ENCODE measurements at places on chromosomes 1 and 21.

GRCh38 chr21:14229399-14229798 lies 13.4 kb downstream of the RBM11 start:
- H3K4me1 ChIP-seq, result no peaks in the 10 kb centered on the region
- no peaks in the 10 kb centered on the region for H3K27me3 ChIP-seq
- no peak for DNase-seq

GRCh38 chr1:169588785-169589485 lies 2.7 kb upstream of the F5 start:
- H3K4me1 ChIP-seq, result no peaks in the 10 kb centered on the region
- H3K27me3 ChIP-seq, result no peaks in the 10 kb centered on the region
- no peaks in the 10 kb centered on the region for H3K36me3 ChIP-seq
- no peak for DNase-seq
- no peak overlapping the region for H3K4me3 ChIP-seq

DNA sequence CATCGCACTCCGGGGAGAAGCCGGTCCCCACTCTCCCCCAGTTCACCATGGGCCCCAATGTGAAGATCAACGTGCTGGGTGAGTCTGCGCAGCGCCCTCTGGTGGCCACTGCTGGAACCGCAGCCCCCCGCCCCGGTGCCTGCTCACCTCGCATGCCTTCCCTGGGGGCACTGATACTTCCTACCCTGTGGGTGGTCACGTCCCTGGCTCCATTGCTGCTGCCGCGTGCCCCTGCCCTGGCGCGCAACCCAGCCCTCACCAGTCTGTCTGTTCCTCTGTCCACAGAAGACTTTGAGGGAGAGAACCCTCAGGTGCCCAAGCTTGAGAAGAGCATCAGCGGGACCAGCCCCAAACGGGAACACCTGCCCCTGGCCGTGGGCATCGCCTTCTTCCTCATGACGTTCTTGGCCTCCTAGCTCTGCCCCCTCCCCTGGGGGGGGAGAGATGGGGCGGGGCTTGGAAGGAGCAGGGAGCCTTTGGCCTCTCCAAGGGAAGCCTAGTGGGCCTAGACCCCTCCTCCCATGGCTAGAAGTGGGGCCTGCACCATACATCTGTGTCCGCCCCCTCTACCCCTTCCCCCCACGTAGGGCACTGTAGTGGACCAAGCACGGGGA lies 7.6 kb downstream of the EFNA3 start:
- peak; percentile 79 for DNase-seq
- H3K27me3 ChIP-seq, result peaks cover 23% of the 10 kb centered on the region
- peak overlapping the region; percentile 93 for H3K27ac ChIP-seq
- peak overlapping the region; percentile 62 for H3K4me3 ChIP-seq
- peaks cover 3% of the 10 kb centered on the region for H3K4me1 ChIP-seq

- H3K27ac ChIP-seq, result no peak overlapping the region
- DNase-seq, result no peak
- H3K4me3 ChIP-seq, result no peak overlapping the region
Measured at GRCh38 chr1:89337903-89338302, 26.0 kb upstream of the GBP6 start.

GRCh38 chr1:112614460-112615065 lies 4.4 kb downstream of the ST7L start:
- H3K27ac ChIP-seq, result no peak overlapping the region
- no peak for DNase-seq
- H3K4me1 ChIP-seq, result no peaks in the 10 kb centered on the region
- H3K36me3 ChIP-seq, result peaks cover 53% of the 10 kb centered on the region
- no peak overlapping the region for H3K4me3 ChIP-seq
